ENCODE measurements at places on chromosomes 1 and 21. TPM values are rescaled to one million over a fixed set of nuclear protein-coding genes. Genes with fewer than 3 reads are reported as not detected.
A peak's percentile ranks its signal among the peaks of the same experiment; 100 is the strongest.

Gene GJA5
- total RNA-seq = 16.9 TPM

Gene SLC1A7
- total RNA-seq = 1.6 TPM

Gene GFI1
- total RNA-seq = 1.2 TPM

Gene BRINP2
- not detected for total RNA-seq

Gene GBP5
- total RNA-seq = 2.0 TPM

Gene PTPRC
- 10.3 TPM for total RNA-seq

Gene SLC25A33
- 5.7 TPM for total RNA-seq

Gene SPRR2B
- not detected for total RNA-seq

Gene ZBTB8A
- 14.9 TPM for total RNA-seq

DNA sequence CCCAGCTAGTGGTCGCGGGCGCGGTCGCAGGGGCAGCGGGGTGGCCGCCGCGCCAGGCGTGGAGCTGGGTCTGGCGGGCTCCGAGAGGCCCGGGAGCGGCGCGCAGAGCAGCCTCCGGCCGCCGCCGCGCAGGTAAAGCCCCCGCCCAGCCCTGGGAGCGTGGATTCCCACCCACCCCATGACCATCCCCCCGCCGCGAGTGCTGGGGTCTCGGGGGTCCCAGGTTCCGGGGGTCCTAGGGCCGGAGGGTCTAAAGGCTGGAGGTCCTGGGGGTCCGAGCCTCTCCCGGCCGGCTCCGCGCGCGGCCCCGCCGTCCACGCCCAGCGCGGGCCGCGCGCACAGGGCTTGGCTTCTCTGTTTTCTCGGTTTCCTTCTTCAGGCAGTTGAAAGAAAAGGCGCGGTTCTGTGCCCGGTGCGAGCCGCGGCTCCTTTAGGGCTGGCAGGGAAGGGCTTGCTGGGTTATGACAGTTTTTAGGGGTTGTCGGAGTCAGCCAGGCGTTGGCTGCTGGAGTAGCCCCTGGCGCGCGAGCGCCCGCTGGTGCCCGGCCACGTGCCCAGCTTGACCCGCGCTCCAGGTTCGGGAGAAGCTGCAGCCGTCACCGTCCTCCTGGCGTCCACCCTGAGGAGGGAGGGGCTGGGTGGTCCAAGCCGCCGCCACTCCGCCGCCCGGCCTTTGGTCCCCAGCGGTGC is 359 bp downstream of the LRRC3 start:
- H3K4me1 ChIP-seq = no peaks in the 10 kb centered on the region
- H3K4me3 ChIP-seq = peak overlapping the region; percentile 69
- H3K36me3 ChIP-seq = no peaks in the 10 kb centered on the region
- no peak overlapping the region for H3K27ac ChIP-seq
- H3K27me3 ChIP-seq = no peaks in the 10 kb centered on the region

- no peak overlapping the region for H3K27ac ChIP-seq
- H3K36me3 ChIP-seq = no peaks in the 10 kb centered on the region
- H3K4me3 ChIP-seq = no peak overlapping the region
- H3K4me1 ChIP-seq = no peaks in the 10 kb centered on the region
- DNase-seq = no peak
- H3K27me3 ChIP-seq = no peaks in the 10 kb centered on the region
Observed at GRCh38 chr1:236768601-236769000, 26.5 kb upstream of the MTR start.

DNA sequence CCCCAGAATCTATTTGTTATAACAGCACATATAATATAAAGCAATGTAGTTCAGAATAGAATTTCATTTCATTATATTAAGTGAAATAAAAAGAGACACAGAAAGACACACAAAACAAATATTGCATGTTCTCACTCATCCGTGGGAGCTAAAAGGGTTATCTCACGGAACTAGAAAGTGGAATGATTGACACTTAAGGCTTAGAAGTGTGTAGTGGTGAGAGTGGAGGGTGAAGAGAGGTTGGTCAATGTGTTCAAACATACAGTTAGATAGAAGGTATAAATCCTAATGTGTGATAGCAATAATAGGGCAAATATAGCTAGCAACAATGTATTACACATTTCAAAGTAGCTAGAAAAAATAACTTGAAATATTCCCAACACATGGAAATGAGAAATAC is 1001.7 kb upstream of the TMPRSS15 start:
- H3K27ac ChIP-seq = no peak overlapping the region
- no peak for DNase-seq
- H3K27me3 ChIP-seq = no peaks in the 10 kb centered on the region
- H3K4me1 ChIP-seq = no peaks in the 10 kb centered on the region
- H3K4me3 ChIP-seq = no peak overlapping the region

GRCh38 chr1:8560611-8561544 is 243.0 kb downstream of the SLC45A1 start:
- DNase-seq = peak; percentile 34
- H3K27ac ChIP-seq = no peak overlapping the region
- H3K36me3 ChIP-seq = no peaks in the 10 kb centered on the region
- no peaks in the 10 kb centered on the region for H3K4me1 ChIP-seq

- H3K27me3 ChIP-seq = no peaks in the 10 kb centered on the region
- H3K27ac ChIP-seq = peak overlapping the region; percentile 47
- H3K36me3 ChIP-seq = peaks cover 8% of the 10 kb centered on the region
- H3K4me3 ChIP-seq = no peak overlapping the region
- H3K4me1 ChIP-seq = peaks cover 6% of the 10 kb centered on the region
Observed at GRCh38 chr1:243842161-243842560, 7.9 kb downstream of the AKT3 start.

DNA sequence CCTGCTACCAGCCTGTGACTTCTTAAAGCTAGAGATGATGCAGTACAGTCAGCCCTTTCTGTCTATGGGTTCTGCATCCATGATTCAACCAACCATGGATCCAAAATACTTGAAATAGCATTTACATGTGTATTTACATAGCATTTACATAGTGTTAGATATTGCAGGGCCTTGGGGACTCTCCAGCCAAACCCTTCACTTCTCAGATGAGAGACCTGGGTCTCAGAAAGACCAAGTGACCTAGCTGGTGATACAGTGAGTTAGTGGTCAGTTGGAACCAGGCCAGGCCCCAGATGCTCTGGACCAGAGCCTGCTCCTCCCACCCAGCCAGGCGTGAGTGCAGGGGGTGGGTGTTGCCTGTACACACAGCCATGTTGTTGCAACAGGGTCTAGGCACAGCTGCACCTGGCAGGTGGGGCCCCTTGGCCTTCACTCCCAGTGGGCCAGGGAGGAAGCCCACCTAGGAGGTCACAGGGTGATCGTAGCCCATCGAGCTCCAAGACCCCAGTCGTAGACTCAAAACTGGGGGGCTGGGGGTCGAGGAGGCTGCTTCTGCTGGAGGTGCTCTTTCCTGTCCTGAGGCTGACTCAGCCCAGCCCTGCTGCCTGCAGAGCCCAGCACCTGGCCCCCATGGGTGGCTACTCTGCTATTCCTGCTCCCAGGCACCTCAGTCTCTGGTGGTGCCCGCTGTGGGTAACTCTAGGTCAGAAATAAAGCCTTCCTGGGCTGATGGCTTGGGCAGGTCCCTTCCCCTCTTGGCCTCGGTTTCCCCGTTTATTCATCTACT is 7.7 kb downstream of the TMEM61 start:
- H3K27me3 ChIP-seq = no peaks in the 10 kb centered on the region
- DNase-seq = no peak
- no peaks in the 10 kb centered on the region for H3K36me3 ChIP-seq
- no peaks in the 10 kb centered on the region for H3K4me1 ChIP-seq

- H3K27ac ChIP-seq = no peak overlapping the region
- no peak for DNase-seq
- H3K4me1 ChIP-seq = no peaks in the 10 kb centered on the region
- no peaks in the 10 kb centered on the region for H3K36me3 ChIP-seq
Observed at GRCh38 chr1:223479718-223480425, 86.7 kb downstream of the CCDC185 start.

DNA sequence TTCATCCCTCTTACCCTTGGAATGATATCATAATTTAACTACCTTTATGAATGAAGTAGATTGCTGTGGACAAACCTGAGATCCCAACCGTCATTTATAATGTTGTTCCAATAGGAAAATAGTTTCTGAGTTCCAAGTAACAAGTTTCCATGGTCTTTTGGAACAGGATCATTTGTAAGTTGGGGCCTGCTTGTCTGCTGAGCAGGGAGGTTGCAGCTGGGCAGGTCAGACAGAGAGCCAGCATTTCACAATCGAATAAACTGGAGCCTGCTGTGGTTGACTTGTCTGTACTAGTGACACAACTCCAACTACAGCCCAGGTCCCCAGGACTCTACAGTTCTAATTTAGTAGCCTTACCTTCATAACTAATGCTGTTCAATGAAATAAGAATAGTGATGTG is 18.6 kb upstream of the RALGPS2 start:
- no peak overlapping the region for H3K27ac ChIP-seq
- H3K27me3 ChIP-seq = no peaks in the 10 kb centered on the region
- no peaks in the 10 kb centered on the region for H3K36me3 ChIP-seq
- H3K4me3 ChIP-seq = no peak overlapping the region
- peak; percentile 51 for DNase-seq
- peaks cover 9% of the 10 kb centered on the region for H3K4me1 ChIP-seq

GRCh38 chr1:95002540-95003432 is 70.0 kb downstream of the ALG14 start:
- peak overlapping the region; percentile 86 for H3K27ac ChIP-seq
- no peaks in the 10 kb centered on the region for H3K36me3 ChIP-seq
- peaks cover 13% of the 10 kb centered on the region for H3K4me1 ChIP-seq

GRCh38 chr21:44752671-44753235 is 41.4 kb upstream of the TSPEAR start:
- no peak overlapping the region for H3K4me3 ChIP-seq
- H3K4me1 ChIP-seq = no peaks in the 10 kb centered on the region
- no peak overlapping the region for H3K27ac ChIP-seq
- DNase-seq = no peak

DNA sequence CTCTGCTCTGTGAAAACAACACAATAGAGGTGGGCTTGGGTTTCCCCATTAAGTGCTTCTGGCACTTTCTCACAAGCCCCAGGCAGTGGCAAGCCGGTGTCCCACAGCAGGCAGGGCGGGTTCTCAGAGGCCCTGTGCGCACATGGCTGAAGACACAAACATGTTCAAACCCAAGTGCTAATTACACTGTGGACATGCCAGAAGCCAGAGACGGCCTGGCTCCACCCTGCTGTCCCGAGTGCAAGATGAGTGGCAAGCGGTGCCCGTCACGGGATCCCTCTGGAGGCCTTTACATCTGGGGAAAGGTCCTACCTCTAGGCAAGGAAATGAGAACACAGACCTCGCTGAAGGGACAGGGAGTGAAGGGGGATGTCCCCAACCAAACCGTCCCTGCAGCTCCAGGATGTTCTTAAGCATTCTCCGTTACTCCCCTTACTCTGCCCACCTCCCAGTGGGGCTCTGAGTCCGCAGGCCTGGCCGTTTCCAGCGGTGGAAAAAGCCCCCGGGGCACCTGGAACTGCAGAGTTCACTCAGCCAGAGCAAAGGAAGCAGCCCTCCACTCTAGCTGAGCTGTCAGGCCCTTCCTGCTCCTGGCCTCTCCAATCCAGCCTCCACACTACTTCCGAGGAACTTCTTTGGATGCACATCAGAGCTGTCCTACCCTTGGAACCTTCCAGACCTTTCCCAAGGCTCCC is 57.4 kb downstream of the SLC66A1 start:
- H3K4me3 ChIP-seq = no peak overlapping the region
- H3K27ac ChIP-seq = no peak overlapping the region
- peaks cover 36% of the 10 kb centered on the region for H3K36me3 ChIP-seq
- DNase-seq = no peak

- peaks cover 45% of the 10 kb centered on the region for H3K4me1 ChIP-seq
- no peaks in the 10 kb centered on the region for H3K27me3 ChIP-seq
- H3K4me3 ChIP-seq = peak overlapping the region; percentile 79
- no peak for DNase-seq
- peak overlapping the region; percentile 98 for H3K27ac ChIP-seq
Observed at GRCh38 chr1:85577419-85578320, 2.9 kb upstream of the CCN1 start.

GRCh38 chr1:235818632-235819136 is 48.0 kb downstream of the LYST start:
- H3K4me1 ChIP-seq = no peaks in the 10 kb centered on the region
- DNase-seq = no peak
- no peaks in the 10 kb centered on the region for H3K27me3 ChIP-seq
- H3K27ac ChIP-seq = no peak overlapping the region

- H3K36me3 ChIP-seq = peaks cover 33% of the 10 kb centered on the region
- H3K27ac ChIP-seq = no peak overlapping the region
- no peak for DNase-seq
- H3K4me1 ChIP-seq = no peaks in the 10 kb centered on the region
- no peaks in the 10 kb centered on the region for H3K27me3 ChIP-seq
- no peak overlapping the region for H3K4me3 ChIP-seq
Observed at GRCh38 chr1:59903141-59903754, 23.3 kb downstream of the CYP2J2 start.

DNA sequence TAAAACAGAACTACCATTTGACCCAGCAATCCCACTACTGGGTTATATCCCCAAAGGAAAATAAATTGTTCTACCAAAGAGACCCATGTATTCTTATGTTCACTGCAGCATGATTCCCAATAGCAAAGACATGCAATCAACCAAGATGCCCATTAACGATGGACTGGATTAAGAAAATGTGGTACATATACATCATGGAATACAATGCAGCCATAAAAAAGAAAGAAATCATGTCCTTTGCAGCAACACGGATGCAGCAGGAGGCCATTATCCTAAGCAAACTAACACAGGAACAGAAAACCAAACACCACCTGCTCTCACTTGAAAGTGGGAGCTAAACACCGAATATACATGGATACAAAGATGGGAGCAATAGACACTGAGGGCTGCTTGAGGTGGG is 44.2 kb downstream of the SLC35D1 start:
- DNase-seq = no peak
- H3K4me3 ChIP-seq = no peak overlapping the region
- H3K36me3 ChIP-seq = no peaks in the 10 kb centered on the region

DNA sequence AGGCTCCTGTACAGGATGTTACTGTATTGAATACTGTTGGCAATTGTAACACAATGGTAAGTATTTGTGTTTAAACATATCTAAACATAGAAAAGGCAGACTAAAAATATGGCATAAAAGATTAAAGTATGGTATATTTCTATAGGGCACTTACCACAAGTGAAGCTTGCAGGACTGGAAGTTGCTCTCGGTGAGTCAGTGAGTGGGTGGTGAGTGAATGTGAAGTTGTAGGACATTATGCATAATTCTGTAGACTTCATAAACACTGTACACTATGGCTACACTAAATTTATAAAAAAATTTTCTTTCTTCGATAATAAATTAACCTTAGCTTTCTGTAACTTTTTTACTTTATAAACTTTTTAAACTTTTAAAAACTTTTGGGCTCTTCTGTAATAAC is 13.7 kb upstream of the TRIM62 start:
- no peak overlapping the region for H3K27ac ChIP-seq
- no peak overlapping the region for H3K4me3 ChIP-seq
- DNase-seq = no peak
- no peaks in the 10 kb centered on the region for H3K36me3 ChIP-seq
- H3K4me1 ChIP-seq = no peaks in the 10 kb centered on the region

- H3K27ac ChIP-seq = no peak overlapping the region
- no peaks in the 10 kb centered on the region for H3K27me3 ChIP-seq
- peaks cover 6% of the 10 kb centered on the region for H3K36me3 ChIP-seq
- H3K4me1 ChIP-seq = no peaks in the 10 kb centered on the region
- no peak for DNase-seq
- no peak overlapping the region for H3K4me3 ChIP-seq
Observed at GRCh38 chr1:26459573-26460031, 12.6 kb upstream of the HMGN2 start.

GRCh38 chr21:38908537-38908936 is 102.8 kb downstream of the ETS2 start:
- peak overlapping the region; percentile 66 for H3K27ac ChIP-seq
- no peaks in the 10 kb centered on the region for H3K4me1 ChIP-seq
- DNase-seq = no peak
- no peaks in the 10 kb centered on the region for H3K36me3 ChIP-seq

- no peak overlapping the region for H3K27ac ChIP-seq
- no peaks in the 10 kb centered on the region for H3K36me3 ChIP-seq
- no peak overlapping the region for H3K4me3 ChIP-seq
- no peak for DNase-seq
- H3K27me3 ChIP-seq = no peaks in the 10 kb centered on the region
- H3K4me1 ChIP-seq = peaks cover 16% of the 10 kb centered on the region
Observed at GRCh38 chr1:48608882-48609281, 136.9 kb upstream of the SPATA6 start.
